ENCODE measurements at places on chromosomes 16 and 17. TPM values are rescaled to one million over a fixed set of nuclear protein-coding genes. Genes with fewer than 3 reads are reported as not detected.

SNX11 gene
- total RNA-seq, result 14.6 TPM

ZKSCAN2 gene
- total RNA-seq, result 5.8 TPM

SERPINF2 gene
- total RNA-seq, result 0.32 TPM

VTN gene
- total RNA-seq, result not detected

OR3A3 gene
- total RNA-seq, result not detected

KRT39 gene
- not detected for total RNA-seq

HID1 gene
- not detected for total RNA-seq

DNA sequence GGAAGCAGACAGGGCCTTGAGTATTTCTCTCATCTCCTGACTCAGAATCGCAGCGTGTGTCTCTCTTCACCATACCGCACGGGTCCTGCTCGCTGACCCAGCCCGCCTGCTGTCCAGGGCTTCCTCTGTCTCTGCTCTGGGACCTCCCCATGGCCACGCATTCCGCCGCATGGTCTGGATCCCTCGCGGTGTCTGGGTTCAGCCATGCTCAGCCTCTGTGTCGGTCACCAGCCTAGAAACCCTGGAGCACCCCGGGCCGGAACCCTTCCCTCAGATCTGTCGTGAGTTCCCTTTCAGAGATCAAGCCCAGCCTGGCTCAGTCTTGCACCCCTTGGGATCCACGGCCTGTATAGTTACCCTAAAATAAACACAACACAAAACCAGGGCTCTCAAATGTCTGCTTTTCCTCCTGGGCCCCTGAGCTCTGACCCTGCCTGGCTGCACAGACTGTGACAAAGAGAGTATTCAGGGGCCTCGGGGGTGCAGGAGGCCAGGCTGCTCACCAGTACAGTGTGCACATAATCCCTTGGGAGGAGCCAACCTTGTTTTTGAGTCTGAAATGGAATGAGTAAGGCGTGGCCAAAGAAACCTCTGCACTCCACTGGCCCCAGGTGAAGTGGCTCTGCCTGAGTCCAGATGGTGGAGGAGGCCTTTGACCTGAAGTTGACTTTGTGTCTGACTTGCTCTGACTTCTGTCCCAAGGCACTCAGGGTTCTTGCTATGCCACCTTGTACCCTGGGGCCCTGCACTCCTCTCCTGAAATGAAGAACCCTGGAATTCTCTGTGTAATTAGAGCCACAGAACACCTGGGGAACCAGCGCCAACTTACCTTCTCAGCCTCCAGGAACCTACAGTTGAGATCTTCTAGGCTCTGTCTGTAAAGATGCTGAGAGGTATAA lies 5.8 kb upstream of the SPIRE2 start:
- no peak overlapping the region for H3K4me3 ChIP-seq
- no peak overlapping the region for H3K27ac ChIP-seq
- H3K36me3 ChIP-seq, result no peaks in the 10 kb centered on the region
- H3K27me3 ChIP-seq, result no peaks in the 10 kb centered on the region

DNA sequence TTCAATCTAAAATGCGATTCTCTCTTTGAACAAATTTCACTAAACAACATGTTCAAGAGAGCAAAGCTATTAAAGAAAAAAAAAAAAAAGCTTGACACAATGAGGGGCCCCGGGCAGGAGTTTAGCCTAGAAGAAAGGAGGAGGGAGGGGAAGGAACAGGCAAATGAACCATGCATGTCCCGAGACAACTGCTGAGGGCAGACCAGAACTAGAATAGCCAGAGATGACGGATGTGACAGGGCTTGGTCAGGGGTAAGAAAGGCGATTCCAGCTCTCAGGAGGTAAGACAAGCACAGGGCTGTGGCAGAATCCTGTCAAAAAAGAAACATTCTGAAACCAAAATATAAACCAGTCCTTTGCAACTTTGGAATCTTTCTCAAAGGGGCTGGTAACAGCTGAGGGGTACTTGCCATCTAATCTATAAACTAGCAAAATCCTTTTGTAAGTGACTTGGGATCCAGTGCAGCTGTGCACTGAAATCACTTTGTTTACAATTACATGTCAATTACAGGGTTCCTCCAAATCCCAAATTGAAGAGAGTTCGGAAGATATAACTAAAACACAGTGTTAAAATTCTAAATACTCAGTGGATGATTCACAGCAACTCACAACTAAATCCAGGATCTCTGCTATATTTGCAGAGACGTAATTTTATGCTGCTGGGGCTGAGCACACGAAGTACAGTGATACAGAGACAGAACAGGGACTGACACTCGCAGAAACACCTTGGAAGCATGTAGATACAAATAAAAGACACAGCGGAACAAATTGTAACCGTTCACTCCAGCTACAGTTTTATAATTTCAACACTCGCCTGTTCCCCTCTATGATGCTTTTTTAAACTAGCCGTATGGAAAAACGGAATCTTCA lies 567.4 kb upstream of the ZFHX3 start:
- H3K36me3 ChIP-seq, result no peaks in the 10 kb centered on the region
- no peak overlapping the region for H3K27ac ChIP-seq
- no peak for DNase-seq
- no peaks in the 10 kb centered on the region for H3K27me3 ChIP-seq

DNA sequence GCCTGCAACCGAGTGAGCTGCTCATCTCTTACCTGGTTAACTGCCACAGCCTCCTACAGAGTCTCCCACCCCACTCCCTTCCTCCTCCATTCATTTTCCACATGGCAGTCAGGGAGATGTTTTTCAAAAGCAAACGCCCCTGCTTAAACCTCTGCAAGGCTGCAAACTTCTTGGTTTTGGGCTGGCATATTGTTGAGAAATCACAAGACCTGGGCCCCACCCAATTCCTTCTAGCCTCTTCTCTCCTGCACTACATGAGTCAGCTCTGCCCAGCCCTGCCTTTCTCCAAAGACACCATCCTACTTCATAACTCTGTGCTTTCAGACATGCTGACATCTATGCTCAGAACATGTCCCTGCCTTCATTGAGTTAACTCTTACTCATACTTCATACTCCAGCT lies 136.1 kb downstream of the SPACA3 start:
- H3K4me3 ChIP-seq, result no peak overlapping the region
- no peaks in the 10 kb centered on the region for H3K27me3 ChIP-seq
- no peak for DNase-seq

DNA sequence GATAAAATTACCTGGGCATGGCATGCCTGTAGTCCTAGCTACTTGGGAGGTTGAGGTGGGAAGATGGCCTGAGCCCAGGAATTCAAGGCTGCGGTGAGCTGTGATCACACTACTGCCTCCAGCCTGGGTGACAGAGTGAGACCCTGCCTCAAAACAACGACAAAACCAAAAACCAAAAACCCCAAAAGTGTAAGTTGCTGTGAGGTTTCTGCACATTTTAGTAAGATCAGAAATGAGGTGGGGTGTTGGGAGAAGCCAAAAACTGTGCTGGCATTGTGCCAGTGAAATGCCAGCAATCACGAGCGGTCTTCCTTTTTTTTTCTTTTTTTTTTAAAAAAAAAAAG lies 114.6 kb downstream of the PITPNC1 start:
- no peaks in the 10 kb centered on the region for H3K27me3 ChIP-seq
- no peak for DNase-seq
- H3K4me1 ChIP-seq, result no peaks in the 10 kb centered on the region
- no peak overlapping the region for H3K27ac ChIP-seq
- H3K4me3 ChIP-seq, result no peak overlapping the region

DNA sequence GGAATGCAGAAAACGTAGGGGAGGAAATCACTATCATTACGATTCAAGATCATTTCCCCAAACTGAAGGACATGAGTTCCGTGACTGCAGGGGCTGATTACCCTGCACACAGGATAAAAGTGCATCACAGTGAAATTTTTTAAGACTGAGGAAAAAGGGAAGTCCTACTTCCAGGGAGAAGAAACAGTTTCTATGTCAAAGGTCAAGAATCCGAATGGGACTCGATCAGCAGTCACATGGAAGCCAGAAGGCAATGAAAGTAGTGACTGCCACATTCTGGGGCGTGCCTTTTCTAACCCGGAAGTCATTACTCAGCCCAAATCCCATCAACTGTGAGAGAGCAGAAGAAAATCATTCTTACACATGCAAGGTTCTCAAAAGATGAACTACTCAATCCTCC lies 12.1 kb downstream of the ZZEF1 start:
- no peaks in the 10 kb centered on the region for H3K36me3 ChIP-seq
- no peak for DNase-seq
- H3K4me1 ChIP-seq, result peaks cover 19% of the 10 kb centered on the region
- H3K4me3 ChIP-seq, result no peak overlapping the region
- H3K27me3 ChIP-seq, result no peaks in the 10 kb centered on the region

DNA sequence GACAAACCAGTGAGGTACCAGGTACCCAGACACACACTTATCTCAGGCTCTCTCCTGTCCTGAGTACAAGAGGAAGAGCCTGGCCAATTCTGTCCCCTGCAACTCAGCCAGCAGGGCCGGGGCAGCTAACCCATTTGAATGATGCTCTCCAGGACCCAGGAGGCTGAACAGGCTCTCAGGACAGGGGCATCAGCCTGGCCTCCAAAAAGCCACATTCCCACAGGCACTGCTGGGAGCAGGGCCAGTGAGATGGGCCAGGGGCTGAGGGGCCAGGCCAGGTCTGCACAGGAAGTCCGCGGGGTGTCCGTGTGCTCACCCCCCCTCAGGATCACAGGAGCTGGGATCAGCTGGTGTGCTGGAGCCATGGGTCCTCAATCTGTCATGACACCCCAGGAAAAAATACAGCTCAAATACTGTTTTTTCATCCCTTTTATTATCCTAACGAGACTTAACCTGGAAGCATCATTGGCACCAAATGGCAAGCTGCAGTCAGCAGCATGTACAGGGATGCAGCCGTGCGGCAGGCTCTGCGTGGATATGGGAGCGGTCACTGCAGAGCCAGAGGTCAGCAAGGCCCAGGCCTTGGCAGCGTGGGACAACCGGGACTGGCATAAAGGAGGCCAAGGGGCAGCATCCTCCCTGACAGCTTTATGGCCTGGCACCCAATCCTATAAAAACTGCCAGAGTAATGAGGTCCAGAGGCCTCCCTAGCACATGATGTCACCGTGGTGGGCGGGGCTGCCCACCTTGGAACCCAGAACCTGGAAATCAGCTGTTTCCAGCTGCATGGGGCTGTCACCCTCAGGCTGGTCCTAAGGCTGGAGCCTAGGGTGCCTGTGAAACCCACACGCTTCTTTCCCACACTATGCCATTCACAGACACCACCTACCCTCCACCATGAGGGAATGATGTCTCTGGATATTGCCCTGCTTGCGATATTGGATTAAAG lies 276.7 kb downstream of the C16orf95 start:
- no peak overlapping the region for H3K4me3 ChIP-seq
- H3K27ac ChIP-seq, result no peak overlapping the region
- H3K36me3 ChIP-seq, result no peaks in the 10 kb centered on the region

- H3K36me3 ChIP-seq, result no peaks in the 10 kb centered on the region
- H3K4me3 ChIP-seq, result no peak overlapping the region
- peak overlapping the region; percentile 71 for H3K27ac ChIP-seq
- H3K4me1 ChIP-seq, result peaks cover 69% of the 10 kb centered on the region
- DNase-seq, result no peak
Measured at GRCh38 chr16:47477679-47478078, 16.5 kb downstream of the PHKB start.

GRCh38 chr16:68000450-68000849 lies 1.2 kb upstream of the DPEP2 start:
- H3K27ac ChIP-seq, result peak overlapping the region; percentile 74
- no peaks in the 10 kb centered on the region for H3K36me3 ChIP-seq
- peaks cover 31% of the 10 kb centered on the region for H3K4me1 ChIP-seq
- no peaks in the 10 kb centered on the region for H3K27me3 ChIP-seq

GRCh38 chr17:42428141-42428944 lies 5.3 kb upstream of the CAVIN1 start:
- no peak overlapping the region for H3K27ac ChIP-seq
- H3K36me3 ChIP-seq, result no peaks in the 10 kb centered on the region
- H3K4me1 ChIP-seq, result peaks cover 9% of the 10 kb centered on the region
- H3K27me3 ChIP-seq, result no peaks in the 10 kb centered on the region
- H3K4me3 ChIP-seq, result no peak overlapping the region
- peak; percentile 83 for DNase-seq

GRCh38 chr17:63698886-63699637 lies 863 bp downstream of the LIMD2 start:
- H3K27ac ChIP-seq, result peak overlapping the region; percentile 96
- peaks cover 78% of the 10 kb centered on the region for H3K4me1 ChIP-seq
- H3K4me3 ChIP-seq, result peak overlapping the region; percentile 76
- peaks cover 26% of the 10 kb centered on the region for H3K36me3 ChIP-seq

DNA sequence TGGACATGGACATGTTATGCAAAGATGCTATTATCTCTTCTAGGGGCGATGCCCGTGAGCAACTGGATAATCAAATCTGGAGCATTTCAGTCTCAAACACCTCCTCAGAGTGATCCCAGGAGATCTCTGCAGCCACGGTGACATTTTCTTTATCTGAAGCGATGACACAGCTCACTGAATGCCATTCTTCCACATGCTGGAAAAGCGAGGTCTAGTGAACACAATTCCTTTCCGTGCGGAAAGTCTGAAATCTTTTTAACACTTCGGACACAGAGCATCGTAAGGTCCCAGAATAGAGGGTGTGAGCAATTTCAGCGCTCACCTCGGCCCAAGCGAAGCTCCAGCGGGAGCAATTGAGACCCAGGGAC lies 531 bp upstream of the HASPIN start:
- peak overlapping the region; percentile 86 for H3K27ac ChIP-seq
- DNase-seq, result peak; percentile 82
- peaks cover 40% of the 10 kb centered on the region for H3K4me1 ChIP-seq
- peaks cover 21% of the 10 kb centered on the region for H3K36me3 ChIP-seq

- H3K36me3 ChIP-seq, result no peaks in the 10 kb centered on the region
- no peaks in the 10 kb centered on the region for H3K27me3 ChIP-seq
- no peak overlapping the region for H3K4me3 ChIP-seq
- H3K4me1 ChIP-seq, result peaks cover 9% of the 10 kb centered on the region
Measured at GRCh38 chr17:72430611-72431432, 310.0 kb downstream of the SOX9 start.

- no peak for DNase-seq
- no peaks in the 10 kb centered on the region for H3K27me3 ChIP-seq
- H3K36me3 ChIP-seq, result no peaks in the 10 kb centered on the region
Measured at GRCh38 chr16:81519301-81520150, 74.9 kb downstream of the CMIP start.

DNA sequence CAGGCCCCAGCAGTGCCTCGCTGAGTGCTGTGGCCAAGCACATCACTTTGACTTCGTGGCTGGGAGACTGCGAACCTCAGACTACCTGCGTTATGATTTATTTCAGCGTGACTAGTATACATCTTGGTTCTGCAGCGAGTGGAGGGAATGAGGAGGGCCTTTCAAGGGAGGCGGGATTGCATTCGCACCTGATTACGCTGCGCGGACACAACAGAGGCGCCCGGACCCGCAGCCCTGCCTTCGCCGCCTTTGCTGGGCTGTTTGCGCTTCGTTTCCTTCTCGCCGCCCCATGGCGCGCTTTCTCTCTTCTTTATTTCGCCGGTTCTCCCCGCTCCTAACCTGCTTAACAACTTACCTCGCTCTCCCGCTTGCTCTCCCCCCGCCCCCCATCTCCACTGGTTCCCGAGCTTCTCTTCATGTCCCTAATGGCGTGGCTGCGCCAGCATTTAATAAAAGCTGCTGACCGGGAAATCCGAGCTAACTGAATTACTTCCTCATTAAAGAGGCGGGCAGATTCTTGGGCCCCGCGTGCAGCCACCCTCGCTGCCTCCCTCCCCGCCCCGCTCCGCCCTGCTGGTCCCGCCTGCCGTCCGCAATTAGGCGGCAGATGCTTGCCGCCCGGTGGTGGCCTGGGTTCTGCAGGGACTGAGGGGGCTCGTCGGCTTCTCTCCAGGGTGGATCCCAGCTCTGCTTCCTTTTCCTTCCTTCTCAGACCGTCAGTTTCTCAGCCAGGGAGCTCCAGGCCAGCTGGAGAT lies 257.6 kb upstream of the SDK2 start:
- DNase-seq, result no peak
- H3K4me3 ChIP-seq, result no peak overlapping the region
- no peaks in the 10 kb centered on the region for H3K27me3 ChIP-seq
- H3K36me3 ChIP-seq, result no peaks in the 10 kb centered on the region
- no peaks in the 10 kb centered on the region for H3K4me1 ChIP-seq

- DNase-seq, result no peak
- no peak overlapping the region for H3K27ac ChIP-seq
- no peak overlapping the region for H3K4me3 ChIP-seq
Measured at GRCh38 chr16:5670198-5670597, 572.6 kb upstream of the EEF2KMT start.
